Activated CD4-positive, alpha-beta T cell treated with anti-CD3 and anti-CD28 coated beads for 36 hours (primary cell): ENCODE measurements at places on chromosomes 3 and 15. TPM values are rescaled to one million over a fixed set of nuclear protein-coding genes. Genes with fewer than 3 reads are reported as not detected.

The FBXO45 gene
- 16.2 TPM for total RNA-seq

The PIF1 gene
- 30.0 TPM for total RNA-seq

The B3GNT5 gene
- 22.8 TPM for total RNA-seq

The SERPINI2 gene
- total RNA-seq: not detected

The ITIH1 gene
- total RNA-seq: not detected

- no peak for DNase-seq
These were observed 2.8 kb downstream of the MAP4 start for GRCh38 chr3:48013288-48013980.

- no peak for DNase-seq
These were observed 90.1 kb downstream of the OTOL1 start for GRCh38 chr3:161586556-161587235.

DNA sequence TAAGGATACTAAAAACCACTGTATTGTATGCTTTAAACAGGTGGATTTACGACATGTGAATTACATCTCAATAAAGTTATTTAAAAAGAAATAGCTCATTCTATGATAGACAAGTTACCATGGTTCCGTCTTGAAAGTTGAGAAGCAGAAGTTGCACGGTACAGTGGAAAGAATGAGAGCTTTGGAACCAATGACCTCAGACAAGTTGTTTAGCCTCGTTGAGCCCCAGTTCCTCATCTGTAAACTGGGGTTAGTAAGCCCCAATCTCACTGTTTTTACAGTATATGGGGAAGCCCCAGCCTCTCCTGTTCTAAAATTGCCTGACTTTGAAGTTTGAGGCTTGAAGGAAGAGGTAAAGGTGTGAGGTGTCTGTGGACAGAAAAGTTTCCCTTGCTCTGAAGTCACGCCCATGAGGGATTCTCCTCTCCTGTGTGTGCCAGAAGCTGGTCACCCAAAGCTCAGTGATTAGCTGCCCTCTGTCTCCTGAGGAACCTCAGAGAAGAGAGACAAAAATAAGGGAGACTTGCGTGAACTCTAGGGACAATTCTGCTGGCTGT, 10.0 kb downstream of the CRYGS start:
- peak; percentile 71 for DNase-seq

GRCh38 chr3:159451482-159451881, 537.2 kb upstream of the IL12A start:
- no peak for DNase-seq

DNA sequence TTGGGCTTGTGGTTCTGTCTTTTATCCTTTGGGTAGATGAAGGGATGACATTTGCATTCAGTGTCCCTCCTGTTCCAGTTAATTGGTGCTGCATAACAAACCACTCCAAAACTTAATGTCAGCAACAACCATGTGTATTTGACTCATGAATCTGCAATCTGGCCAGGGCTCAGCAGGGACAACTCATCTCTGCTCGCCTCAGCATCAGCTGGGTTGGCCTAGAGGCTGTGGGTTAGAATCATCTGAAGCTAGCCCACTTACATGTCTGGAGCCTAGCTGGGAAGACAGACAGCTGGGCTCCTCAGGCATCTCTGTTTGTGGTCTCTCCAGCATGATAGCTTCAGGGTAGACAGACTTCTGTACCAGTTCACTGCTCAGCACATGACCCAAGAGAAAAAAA, 92.0 kb downstream of the TMEM108 start:
- no peak for DNase-seq

DNA sequence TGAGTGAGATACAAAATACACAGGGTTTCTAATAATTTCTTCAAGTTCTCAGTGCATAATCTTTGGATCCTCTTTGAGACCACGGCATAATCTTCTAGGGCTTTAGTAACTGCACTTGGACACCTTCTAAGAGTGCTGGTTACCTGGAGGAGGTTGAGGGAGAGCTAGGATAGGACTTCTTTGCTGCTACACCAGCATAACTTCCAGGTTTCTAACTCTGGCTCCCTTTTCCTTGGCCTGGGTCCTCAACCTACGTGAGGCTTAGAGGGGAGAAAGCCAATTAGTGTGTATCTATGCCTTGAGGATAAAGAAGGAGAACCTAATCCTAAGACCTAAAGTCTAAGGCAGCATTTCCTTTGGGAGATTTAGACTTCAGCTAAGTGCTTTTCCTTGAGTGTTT, 184.8 kb downstream of the LSAMP start:
- DNase-seq: no peak

DNA sequence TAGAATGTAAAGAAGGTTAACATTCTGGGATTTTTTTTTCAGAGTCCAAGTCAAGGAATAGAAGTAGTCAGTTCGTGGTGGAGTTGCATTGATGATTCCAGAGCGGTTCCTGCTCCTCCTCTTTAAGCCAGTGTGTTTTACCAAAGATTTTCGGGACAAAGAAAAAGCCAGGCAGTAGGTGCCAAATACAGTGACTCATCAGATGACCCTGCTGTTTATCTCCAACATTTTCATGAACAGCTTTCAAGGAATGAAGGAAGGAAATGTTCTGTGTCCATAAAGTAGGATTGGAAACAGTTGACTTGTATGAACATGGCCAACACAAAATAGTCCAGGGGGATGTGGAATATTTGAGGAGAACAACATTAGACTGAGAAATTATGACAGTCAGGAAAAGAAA, 142.4 kb upstream of the TMC3 start:
- DNase-seq: no peak

DNA sequence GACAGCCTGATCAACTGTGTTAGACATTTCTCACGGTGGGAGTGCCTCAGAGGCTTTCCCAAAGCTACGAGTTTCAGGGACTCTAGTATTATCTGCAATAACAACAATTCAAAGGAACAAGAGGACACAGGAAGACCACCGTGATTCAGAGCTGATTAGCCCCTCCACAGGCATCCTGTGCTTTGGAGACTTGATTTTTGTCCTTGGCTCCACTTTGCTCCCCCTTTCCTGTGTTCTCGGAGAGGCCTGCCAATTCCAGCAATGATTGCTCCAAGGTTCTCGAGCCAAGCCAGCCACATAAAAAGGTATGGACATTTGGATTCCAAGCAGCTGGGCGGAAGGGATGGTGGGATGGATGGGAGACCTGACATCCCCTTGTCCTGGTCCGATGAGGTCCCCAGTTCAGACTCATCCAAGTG, 14.3 kb downstream of the EHD4 start:
- DNase-seq: no peak

GRCh38 chr15:74775894-74776293, 6.0 kb upstream of the CSK start:
- no peak for DNase-seq

DNA sequence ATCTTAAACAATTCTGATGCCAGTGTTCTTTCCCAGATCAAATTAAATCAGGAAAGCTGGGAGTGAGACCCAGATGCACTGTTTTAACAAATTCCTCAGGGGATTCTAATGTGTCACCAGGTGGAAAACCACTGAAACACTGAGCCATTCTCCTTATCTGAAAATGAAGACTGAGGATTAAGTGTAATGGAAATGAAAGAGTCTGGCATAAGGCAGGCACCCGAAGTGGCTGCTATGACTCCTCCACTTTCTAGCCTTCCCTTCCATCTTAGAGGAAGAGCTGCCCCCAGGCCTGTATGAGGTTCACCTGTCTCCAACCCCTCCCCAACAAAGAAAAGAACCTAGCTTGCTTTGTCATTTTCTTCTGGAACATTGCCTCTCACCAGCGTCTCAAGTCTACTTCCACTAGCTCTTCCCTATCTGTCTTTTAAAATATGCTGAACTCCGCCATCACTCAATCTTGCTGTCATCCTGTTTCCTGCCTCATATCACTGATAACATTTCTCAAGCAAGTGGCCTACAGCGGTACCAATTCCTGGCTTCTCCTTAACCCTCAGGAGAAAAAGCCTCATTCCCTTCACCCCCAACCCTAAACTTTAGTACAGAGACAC, 13.7 kb upstream of the ABHD2 start:
- no peak for DNase-seq

GRCh38 chr3:16885593-16886302, 993 bp downstream of the PLCL2 start:
- DNase-seq: no peak

GRCh38 chr3:5498981-5499380, 311.5 kb downstream of the EDEM1 start:
- DNase-seq: no peak

DNA sequence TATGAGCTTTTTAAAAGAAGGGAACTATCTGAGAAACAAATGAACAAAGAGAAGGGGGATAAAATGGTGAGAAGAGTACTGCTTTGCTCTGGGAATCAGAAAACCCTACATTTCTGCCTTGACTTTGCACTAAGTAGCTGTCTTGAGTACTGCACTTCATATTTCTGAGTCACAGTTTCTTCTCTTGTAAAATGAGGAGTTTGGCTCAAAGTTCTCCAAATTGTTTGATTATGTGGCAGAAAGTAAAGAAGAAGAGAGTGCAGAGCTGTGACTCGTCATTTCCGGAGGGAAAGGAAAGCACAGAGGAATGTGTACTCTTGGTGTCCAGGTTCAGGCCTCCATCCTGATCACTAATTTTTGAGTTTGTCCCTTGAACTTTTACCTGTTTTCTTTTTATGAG, 54.7 kb downstream of the TP63 start:
- peak; percentile 8 for DNase-seq

- no peak for DNase-seq
These were observed 108.3 kb upstream of the CTDSPL start for GRCh38 chr3:37753428-37753827.

GRCh38 chr3:31294430-31295149, 238.1 kb upstream of the STT3B start:
- DNase-seq: no peak

GRCh38 chr3:13282358-13282985, 137.7 kb downstream of the NUP210 start:
- DNase-seq: peak; percentile 42

DNA sequence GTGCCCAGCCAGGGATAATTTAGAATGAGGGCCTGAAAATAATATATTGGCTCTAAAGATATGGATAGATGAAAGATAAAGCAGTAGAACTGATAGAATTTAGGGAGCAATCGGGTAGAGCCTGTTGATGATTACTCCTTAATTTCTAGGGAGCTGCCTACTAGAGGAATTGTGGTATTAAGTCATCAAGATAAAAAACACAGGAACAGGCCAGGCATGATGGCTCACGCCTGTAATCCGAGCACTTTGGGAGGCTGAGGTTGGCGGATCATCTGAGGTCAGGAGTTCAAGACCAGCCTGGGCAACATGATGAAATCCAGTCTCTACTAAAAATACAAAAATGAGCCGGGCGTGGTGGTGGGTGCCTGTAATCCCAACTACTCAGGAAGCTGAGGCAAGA, 130.4 kb downstream of the PCCB start:
- DNase-seq: no peak
